ENCODE measurements at places on chromosomes 7 and 10.

DNA sequence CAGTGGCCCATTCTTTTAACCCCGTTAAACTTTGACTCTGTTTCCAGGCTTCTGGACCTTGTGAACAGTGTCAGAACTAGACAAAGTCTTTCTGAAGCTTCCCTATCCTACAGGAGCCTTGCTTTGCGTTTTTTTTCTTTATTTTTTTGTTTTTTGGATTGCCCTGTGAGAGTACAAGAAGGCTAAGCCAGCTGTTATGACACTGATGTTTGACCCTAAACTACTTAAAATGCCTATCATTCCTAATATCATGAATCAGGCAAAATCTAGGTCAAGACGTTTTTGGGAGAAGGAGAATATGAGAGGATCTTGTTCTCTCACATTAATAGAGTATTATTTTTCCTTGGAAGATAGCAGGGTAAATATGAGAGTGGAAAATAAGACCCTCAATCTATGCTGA lies 79.8 kb downstream of the EPDR1 start:
- DNase-seq: peak; percentile 41

DNA sequence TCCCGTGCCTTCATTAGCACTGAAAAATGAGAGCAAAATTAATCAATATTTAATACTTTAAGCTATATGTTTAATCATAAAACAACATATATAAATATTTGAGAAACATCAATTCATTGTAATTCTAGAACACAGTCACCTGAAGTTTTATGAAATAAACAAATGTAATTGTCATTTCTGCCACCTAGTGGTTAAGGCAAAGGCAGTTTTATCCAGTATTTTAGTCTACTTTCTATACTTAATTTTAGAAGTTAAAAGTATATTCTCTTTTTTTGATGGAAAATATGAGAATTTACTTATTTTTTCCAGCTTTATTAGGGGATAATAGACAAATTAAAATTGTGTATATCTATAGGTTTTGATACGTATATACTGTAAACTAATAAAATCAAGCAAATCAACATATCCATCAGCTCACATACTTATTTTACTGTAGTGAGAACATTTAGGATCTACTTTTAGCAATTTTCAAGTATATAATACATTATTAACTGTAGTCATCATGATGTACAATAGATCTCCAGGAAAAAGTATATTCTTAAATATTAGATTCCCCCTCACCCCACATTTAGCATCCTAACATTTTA lies 16.9 kb downstream of the PCGF6 start:
- DNase-seq: peak; percentile 9

DNA sequence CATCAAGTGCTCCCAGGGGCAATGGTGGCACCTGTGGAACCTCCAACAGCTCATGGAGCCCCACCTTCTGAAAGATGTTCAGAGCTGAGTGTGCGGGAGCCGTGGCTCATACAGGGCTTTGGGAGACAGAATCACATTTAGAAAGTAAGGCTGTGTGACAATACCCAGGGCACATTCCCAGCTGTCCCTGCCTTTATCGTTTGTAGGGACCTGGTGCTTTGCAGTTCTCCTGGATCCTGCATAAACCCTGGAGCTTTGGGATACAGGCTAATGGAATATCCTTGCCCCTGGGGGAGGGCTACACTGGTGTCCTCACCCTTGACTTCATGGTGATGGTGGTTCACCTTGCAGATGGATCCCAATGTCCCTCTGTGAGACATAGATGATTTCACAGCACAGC lies 134.8 kb upstream of the LAMB4 start:
- no peak for DNase-seq

DNA sequence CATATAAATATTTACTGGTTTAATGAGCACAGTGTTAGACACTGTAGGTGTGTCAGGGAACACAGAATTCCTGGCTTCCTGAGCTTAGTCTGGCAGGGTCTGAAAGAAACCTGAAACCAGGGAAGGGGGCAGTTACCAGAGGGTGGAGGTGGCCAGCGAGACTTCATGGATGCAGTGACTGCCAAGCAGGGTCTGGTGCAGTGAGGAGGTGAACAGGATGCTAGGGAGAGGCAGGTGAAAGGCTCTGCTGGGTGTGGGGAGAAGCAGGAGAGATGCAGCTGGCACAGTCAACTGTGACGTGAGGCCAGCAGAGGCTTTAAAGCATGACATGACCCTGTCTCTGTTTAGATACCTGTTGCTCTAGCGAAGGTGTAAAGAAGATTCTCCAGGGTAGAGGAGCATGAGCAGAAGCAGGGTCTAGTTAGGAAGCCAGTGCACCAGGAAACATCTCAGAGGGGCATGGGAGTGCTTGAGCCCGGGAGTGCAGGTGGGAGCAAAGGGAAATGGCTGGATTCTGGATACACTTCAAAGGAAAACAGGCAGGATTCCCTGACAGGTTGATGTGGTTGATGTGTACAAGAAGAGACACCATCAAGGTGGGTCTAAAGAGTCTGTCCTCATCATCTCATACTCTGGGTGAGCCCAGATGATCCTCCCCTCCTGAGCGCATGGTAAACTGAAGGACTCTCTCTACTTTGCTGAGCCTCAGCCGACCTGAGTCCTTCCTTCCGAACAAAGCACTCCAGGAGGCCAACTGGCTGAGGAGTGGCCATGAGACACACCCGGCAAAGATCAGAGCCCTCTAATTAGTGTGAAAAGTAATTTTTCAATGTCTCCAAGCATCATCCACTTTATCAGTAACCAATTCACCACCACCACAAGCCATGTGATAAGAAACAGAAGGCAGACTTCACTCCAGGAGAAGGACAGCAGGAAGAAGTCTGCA lies 186.8 kb downstream of the COBL start:
- no peak for DNase-seq

- no peak for DNase-seq
Observed at GRCh38 chr7:27527348-27527714, 135.4 kb downstream of the HIBADH start.

DNA sequence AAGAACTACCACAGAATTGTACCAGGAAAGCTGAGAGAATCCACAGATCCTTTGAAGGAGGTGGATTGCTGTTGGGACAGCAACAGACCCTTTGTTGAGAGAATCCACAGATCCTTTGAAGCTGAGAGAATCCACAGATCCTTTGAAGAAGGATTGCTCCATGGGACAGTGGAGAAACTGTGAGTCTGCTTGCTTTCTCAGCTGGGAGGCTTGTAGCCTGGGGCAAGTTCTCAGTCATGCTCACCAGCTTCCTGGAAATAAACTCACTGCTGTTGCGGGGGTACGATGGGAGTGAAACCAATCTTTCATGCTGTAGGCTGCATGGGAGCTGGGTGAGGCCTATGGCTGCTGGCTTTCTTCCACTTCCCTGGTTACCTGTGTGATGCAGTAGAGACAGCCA lies 106.3 kb downstream of the C7orf25 start:
- no peak for DNase-seq

DNA sequence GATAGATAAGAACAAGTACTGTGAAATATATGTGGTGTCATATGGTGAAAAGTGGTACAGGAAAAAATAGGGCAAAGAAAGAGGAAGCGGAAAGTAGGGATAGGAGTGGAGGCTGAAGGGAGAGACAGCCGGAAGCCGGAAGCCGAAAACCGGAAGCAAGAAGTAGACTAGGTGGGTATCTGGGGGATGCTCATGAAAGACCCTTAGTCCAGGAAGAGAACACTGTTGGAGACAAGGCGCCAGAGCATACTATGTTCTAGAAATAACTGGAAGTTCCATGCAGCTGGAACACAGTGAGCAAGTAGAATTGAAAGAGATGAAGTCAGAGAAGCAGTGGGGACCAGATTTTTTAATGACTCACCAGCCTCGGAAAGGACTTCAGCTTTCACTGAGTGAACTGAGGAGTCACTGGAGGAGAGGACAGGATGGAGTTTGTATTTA lies 22.5 kb downstream of the ST8SIA6 start:
- DNase-seq: peak; percentile 55

DNA sequence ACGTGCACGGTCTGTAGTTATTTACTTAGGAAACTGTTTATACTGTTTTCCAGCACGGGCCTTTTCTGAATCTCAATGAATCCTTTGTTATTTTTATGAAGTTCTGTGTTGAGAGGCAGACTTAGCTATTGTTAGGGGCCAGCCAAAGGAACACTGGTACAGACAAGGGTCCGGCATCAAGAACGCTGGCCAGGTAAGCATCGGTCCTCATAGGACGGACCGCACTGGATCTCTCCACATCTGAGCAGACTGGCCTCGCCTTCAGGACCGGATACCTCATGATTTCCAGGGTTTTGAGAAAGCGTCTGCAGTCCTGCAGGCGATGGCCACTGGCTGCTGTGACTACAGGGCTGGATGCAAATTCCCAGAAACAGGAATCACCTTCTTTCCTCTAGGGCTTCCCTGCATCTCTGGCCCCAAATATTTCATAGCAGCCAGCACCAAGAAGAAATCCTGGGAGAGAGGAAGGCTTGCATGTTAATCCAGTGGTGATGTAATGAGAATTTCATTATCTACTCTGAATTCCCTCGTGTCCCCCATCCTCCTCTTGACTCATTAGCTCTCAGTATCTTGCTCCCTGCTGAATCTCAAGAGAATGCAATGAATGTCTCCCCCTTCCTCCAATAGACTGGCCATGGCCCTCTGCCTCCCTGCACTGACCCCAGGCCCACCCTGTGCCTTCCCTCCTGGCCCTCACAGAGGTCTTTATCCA lies 325.4 kb upstream of the NPVF start:
- DNase-seq: no peak

GRCh38 chr7:17140406-17140805 lies 158.0 kb upstream of the AHR start:
- no peak for DNase-seq

DNA sequence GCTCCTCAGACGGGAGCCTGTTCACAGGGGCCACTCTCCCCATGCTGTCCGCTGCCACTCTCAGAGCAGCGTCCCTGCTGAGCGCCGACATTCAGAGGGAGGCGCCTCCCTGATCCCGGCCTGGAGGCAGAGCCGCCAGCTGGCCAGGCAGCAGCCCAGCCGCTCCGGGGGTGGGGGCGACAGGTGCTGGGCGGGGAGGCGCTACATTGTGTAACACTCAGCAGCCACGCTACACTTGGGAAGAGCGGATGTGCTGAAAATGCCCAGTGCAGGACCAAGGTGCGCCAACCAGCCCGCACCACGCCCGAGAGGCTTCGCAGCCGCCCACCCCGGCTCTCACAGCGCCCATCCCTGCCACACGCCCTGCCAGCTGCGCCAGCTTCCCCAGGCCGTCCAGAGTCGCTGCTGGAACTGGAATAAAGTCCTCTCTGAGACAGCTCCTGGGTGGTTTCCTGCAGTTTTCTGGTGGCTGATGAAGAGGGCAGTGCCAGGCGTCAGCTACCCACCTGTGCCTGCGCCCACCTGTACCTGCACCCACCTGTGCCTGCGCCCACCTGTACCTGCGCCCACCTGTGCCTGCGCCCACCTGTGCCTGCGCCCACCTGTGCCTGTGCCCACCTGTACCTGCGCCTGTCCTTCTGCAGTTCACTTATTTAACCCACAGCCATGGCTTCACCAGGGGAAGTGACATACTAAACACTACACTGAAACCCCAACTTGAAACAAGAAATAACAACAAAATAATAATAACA lies 25.7 kb downstream of the STK32C start:
- no peak for DNase-seq

GRCh38 chr10:10605551-10606081 lies 412.1 kb upstream of the CELF2 start:
- DNase-seq: peak; percentile 80

DNA sequence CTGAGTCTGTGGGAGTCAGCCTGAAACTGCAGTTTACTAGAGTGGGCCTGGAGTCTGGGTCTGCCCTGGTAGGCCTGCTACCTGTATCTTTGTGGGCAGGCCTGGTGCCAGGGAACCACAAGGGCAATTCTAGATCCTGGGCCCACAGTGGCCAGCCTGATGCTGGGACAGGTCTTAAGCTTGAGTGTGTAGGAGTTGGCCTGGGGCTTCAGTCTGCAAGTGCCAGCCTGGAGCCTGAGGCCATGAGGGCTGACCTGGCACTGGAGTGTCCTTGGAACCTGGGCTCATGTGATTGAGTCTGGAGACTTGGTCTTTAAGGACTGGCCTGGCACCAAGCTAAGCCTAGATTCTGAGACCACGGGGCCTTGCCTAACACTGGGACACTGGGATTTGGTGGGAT lies 245.7 kb upstream of the TEX47 start:
- no peak for DNase-seq

DNA sequence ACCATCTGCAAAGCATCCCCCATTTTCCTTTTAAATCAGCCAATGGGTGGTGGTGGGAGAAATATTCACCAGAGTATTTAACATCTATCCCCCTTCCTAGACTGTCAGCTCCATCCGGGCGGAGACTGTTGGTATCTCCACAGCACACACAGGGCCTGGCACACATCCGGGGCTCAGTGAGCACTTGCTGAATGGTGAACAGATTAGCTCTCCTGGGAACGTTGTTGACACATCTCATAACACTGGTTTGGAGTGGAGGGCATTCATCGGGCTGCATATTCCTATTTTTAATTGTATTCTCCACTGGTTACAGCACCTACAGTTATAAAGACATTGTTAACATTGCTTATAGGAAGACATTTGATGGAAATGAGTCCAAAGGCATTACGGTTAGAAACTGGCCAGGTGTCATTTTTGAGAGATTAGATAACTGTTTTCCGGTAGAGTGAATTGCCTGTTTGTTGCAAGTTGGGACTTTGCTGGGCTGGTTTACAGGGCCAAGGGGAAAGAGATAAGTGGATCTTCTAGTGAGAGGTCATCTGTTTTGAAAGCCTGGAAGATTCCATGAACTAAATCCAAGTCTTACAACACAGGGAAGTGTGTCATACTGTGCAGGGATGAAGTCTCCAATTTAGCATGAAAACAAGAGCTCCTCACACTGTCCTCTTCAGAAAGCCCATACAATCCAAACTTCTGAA lies 101.8 kb downstream of the EGFR start:
- peak; percentile 47 for DNase-seq

DNA sequence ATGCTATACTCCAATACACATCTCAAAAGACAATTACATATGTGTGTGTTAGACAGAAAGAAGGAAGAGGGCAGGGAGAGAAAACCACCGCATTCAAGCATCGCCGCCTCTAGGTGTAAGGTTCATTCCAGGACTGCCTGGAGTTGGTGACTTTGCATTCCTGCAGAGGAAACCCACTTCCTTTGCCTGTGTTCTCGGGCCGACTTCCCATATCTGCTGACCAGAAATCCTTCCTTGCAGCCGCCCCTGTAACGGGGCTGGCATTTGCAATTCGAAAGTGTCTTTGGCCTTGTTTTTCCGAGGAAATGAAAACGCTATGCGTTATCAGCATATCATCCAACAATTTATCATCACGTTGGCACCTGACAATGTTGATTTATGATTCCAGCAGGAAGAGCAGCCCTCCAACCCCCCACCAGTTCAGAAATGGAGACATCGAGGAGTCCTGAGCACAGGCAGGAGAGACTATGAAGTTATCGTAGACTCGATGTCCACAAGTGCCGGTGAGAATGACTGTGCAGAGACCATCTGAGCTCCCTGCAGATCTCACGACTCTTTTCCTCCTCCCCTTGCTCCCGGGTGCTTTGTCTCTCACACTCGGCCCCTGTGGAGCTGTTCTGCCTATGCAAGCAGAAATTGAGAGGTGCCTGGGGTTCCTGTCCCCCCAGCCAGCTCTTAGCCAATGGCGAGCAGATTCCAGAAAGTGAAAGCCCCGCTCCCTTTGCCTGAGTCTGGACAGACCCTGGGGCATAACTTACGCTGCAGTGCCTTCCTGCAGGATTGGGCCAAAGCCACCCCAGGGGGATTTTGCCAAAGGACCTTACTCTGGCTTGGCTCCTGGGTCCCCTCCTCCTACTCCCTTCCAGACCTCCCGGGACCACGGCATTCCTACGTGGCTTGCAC lies 68.9 kb upstream of the FOXK1 start:
- DNase-seq: peak; percentile 80

Measured in fibroblast of upper back skin (primary cell).